ENCODE measurements at places on chromosomes 16 and 17.

DNA sequence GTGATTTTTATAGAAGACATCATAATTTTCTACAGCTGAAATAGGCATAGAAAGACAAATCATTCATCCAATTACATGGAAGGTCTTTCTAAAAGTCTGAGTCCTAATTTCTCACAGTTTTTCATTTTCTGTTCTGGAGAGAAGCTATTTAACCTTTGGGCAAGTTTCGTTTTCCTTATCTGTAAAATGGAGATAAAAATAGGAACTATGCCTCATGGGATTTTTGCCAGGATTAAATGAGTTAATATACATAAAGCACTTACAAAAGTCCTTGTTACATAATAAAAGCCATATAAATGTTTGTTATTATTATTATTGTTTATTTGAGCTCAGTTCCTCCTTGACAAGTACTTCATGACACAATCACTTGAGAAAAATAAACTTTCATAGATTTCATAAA, 121.4 kb downstream of the SKAP1 start:
- DNase-seq, result no peak

- DNase-seq, result no peak
These were observed 103.3 kb upstream of the ZFHX3 start for GRCh38 chr16:73151225-73151624.

DNA sequence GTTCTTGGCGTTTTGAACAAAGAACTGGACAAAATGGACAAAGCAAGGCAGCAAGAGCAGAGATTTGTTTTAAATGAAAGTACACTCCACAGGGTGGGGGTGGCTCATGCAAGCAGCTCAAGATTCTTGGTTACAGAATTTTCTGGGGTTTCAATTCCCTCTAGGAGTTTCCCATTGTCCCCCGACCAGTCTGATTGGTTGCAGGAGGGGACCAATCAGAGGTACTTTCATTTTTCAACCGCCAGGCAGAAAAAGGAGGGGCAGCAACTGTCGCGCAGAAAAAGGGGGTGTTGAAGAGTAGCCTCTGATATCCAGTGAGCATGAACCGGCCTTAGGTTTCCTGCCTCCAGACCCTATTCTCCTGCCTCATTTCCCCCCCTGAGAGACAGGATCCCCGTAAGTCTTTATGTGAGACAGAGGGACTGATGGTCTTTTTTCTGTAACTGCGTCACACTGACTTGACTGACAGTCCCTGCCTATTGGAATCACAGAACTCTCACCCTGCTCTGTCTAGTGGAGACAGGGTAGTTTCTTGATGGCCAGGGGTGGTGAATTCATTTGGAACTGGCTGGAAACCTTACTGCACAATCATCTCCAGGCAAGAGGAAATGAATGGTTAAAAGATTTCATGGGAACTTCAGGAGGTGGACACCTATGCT, 59.4 kb upstream of the ALOX12 start:
- no peak for DNase-seq

- DNase-seq, result no peak
These were observed 28.7 kb downstream of the MPRIP start for GRCh38 chr17:17070931-17071330.

DNA sequence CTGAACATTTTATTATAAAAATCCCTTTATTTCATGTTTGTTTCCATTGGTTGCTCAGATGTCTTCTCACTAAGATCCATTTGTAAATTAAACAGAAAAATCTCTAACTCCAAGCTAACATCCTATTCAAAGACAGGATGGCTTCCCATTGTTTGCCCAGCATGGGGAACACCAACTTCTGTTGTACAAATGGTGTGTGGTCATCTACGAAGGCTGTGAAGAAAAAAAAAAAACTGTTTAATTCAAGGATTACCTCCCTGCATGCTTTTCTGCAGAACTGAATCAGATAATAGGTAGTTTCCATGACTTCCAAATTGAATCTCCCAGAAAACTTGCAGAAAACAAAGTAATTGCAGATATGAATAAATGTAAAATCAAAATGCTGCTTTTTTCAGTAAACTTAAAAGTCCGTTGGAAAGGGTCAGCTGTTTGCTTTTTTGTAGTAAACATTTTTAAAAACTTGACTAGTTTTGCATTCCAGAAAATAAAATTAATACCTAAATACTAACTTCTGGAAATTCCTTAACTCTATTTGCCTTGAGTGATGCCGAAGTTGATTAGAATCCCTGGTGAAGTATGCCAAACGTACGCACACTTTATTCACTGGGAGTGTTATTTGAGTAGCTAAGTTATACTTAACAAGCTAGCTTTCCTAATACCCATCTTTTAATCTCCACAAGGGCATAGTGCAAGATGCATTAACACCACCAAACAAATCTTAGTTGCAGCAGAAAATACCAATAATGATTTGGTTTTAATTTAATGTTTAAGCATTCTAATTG, 7.7 kb downstream of the SALL1 start:
- no peak for DNase-seq

DNA sequence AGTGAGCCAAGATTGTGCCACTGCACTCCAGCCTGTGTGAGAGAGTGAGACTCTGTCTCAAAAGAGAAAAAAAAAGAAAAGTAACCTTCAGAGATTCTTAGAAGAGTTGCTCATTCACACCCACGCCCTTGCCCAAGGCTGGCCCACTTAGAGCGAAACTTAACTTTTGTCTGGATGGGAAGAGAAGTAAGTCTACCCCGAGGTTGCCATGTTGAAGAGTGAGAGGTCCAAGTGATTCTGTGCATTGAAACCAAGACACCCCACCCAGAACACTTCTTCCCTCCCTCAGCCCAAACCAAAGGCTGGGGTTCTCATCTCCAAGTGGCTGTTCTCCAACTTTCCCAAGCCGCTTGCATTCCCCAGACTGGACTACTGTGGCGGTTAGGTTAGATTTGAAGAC, 2.4 kb upstream of the CISD3 start:
- no peak for DNase-seq

DNA sequence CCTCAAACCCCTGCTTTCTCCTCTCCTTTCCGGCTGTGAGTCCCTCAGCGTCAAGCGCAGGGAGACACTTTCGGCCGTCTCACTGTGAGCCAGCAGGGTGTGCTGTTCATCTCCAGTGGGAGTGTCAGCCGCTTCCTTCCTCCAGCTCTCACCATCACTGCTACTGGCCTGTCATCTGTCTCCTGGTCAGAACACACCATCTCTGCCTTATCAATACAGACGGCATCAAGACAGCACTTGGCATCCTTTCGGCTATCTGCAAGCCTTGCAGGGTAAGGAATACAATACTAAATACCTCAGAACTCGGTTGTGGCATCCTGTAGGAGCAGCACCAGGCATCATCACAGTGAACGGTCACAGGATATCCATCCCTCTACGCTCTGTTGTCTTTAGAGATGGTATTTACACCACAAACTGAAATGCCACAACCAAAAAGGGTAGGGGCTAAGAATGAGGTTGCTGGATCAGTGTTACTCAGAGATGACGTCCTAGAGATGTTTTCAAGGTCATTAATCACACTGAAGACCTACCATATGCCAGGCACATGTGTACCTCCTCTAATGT, 20.7 kb upstream of the CMTM4 start:
- DNase-seq, result no peak

Measured in LNCaP clone FGC (cell line).